ENCODE measurements at places on chromosomes 1 and 21. TPM values are rescaled to one million over a fixed set of nuclear protein-coding genes. Genes with fewer than 3 reads are reported as not detected.

DNA sequence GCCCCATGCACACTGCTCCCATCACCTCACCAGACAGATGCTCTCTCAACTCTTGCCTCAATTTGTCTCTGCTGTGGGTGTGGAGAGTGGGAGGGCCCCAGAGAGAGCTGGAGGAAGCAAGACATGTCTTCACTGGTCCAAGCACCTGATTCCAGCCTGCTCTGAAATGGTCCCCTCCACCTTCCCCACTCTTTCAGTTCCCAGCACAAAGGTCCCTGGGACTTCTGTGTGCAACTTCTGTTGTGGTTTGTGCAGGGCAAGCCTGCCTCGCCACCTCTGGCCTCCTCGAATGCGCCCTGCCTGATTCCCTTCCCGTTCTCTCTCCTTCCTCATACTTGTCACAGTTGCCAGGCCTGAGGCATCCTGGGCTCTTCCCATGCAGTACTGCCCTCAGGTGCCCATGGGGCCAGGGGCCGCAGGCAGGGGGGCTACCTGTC is 119.3 kb downstream of the SYT2 start:
- no peak overlapping the region for H3K27ac ChIP-seq
- H3K4me1 ChIP-seq, result no peaks in the 10 kb centered on the region
- no peaks in the 10 kb centered on the region for H3K36me3 ChIP-seq
- no peak for DNase-seq
- no peak overlapping the region for H3K4me3 ChIP-seq

DNA sequence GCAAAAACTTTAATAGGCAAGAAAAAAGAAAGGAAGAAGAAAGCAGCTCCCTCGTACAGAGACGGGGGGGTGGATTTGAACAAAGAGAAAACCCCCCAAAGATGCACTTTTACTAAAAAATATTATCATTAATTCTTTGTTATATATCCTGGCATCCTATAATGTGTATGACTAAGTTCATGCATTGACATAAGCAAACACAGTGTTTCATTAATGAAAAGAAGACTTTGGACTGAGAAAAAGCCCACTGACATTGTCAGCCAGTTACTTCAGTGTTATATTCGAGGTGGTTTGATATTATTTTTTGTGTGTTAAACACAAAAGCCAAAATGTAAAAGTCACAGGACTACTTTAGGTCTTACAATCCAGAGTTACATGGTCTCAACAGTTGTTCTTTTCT is 110.1 kb upstream of the DPYD start:
- no peaks in the 10 kb centered on the region for H3K4me1 ChIP-seq
- H3K36me3 ChIP-seq, result no peaks in the 10 kb centered on the region
- no peaks in the 10 kb centered on the region for H3K27me3 ChIP-seq
- no peak overlapping the region for H3K4me3 ChIP-seq
- no peak overlapping the region for H3K27ac ChIP-seq

GRCh38 chr1:8411803-8412182 is 93.9 kb downstream of the SLC45A1 start:
- no peak for DNase-seq
- H3K4me1 ChIP-seq, result peaks cover 9% of the 10 kb centered on the region
- no peak overlapping the region for H3K4me3 ChIP-seq
- no peaks in the 10 kb centered on the region for H3K27me3 ChIP-seq
- H3K36me3 ChIP-seq, result peaks cover 18% of the 10 kb centered on the region

DNA sequence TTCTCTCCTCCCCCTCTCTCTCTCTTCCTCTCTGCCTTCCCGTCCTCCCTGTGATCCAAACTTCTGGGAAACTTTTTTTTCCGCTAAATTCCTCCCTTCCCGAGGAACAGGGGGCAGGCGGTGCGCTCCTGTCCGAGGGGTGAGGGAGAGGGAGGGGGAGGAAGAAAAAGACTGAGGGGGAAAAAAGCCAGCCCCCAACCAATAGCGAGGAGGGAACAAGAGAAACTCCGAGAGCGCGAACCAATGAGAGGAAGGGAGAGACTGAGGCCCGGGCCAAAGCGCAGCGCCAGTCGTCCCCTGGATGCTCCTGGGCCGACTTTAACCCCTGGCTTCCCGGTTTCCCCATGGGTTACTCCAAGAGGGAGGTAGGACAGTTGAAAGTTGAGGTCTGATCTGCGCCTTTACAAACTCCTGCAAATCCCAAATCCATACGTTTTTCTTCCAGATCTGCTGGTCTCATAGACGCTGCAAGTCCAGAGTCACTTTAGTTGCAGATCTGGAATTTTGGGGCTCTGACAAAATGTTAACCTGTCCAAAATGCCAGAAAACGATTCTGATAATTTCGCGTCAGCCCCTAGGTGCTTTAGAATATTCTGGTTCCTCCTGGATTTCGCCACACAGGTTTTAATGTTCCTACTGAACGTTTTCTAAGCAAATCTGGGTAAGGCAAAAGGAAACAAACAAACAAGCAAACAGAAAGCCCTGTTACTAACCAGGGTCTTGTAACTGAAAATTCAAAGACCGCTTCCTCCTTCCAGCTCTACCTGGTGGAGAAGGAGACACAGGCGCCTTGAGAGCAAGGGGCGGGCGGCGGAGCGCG is at the start of gene TBX15:
TBX15 (minus strand) TSS at position 158 of the 820 bp plus-strand sequence. CDS start 548 bp downstream, outside the sequence.
- no peak within 1 kb of the TSS for H3K27ac ChIP-seq
- H3K27me3 ChIP-seq, result peaks cover 90% of the 10 kb centered on the region
- peak within 1 kb of the TSS; percentile 85 for H3K4me3 ChIP-seq
- no peaks in the 10 kb centered on the region for H3K36me3 ChIP-seq
- DNase-seq, result peak; percentile 90

GRCh38 chr1:209304166-209304565 is 279.3 kb upstream of the CAMK1G start:
- H3K27ac ChIP-seq, result no peak overlapping the region
- DNase-seq, result no peak
- H3K27me3 ChIP-seq, result no peaks in the 10 kb centered on the region
- no peak overlapping the region for H3K4me3 ChIP-seq
- no peaks in the 10 kb centered on the region for H3K4me1 ChIP-seq

GRCh38 chr21:31181082-31181750 is 142.9 kb upstream of the KRTAP19-8 start:
- H3K27me3 ChIP-seq, result no peaks in the 10 kb centered on the region
- no peak overlapping the region for H3K27ac ChIP-seq
- H3K4me1 ChIP-seq, result no peaks in the 10 kb centered on the region

DNA sequence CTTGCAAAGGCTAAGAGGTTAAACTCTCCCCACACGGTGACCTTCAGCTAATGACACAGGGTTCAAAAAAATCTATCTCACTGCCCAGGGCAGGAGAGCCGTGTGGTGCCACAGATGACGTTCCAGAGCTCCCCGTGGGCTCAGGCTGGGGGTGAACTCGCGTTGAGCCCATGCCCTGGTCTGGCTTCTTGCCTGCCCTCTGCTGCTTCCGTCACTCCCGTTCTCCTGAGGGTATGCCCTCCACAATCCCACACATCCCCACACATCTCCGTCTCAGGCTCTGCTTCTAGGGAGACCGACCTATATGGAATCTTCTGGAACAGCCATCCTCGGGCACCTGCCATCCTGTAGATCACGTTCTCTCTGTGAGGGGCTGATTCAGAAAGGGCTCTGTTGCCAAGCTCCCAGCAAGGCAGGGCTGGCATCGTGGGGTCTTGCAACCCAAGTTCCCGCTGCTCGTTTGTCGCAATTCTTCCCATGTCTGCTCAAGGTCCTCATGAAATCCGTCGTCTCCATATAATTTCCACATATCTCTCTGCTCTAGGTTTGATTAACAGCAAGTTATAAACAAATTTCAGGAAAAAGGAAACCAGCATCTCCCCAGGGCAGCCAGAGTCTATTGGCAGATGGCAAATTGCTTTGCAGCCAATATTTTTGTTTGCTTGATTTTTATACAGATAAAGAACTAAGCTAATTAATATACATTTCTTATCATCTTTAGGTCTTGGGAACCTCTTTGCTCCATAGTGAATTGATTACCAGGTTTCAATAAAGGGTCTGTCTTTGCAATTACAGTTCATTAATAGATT is 278.2 kb downstream of the PTPRU start:
- H3K27ac ChIP-seq, result no peak overlapping the region
- H3K4me1 ChIP-seq, result no peaks in the 10 kb centered on the region
- no peak overlapping the region for H3K4me3 ChIP-seq
- DNase-seq, result no peak
- no peaks in the 10 kb centered on the region for H3K36me3 ChIP-seq
- H3K27me3 ChIP-seq, result no peaks in the 10 kb centered on the region

- no peaks in the 10 kb centered on the region for H3K27me3 ChIP-seq
- no peak overlapping the region for H3K27ac ChIP-seq
- DNase-seq, result no peak
Observed at GRCh38 chr21:42364304-42364865, 1.9 kb downstream of the TFF1 start.

- no peaks in the 10 kb centered on the region for H3K4me1 ChIP-seq
- no peak for DNase-seq
- no peaks in the 10 kb centered on the region for H3K27me3 ChIP-seq
Observed at GRCh38 chr1:228794173-228794572, 58.9 kb downstream of the RHOU start.

- no peaks in the 10 kb centered on the region for H3K27me3 ChIP-seq
- no peak overlapping the region for H3K4me3 ChIP-seq
- no peak for DNase-seq
- H3K36me3 ChIP-seq, result peaks cover 10% of the 10 kb centered on the region
- H3K4me1 ChIP-seq, result peaks cover 5% of the 10 kb centered on the region
- no peak overlapping the region for H3K27ac ChIP-seq
Observed at GRCh38 chr1:116956378-116956777, 45.2 kb upstream of the CD101 start.

DNA sequence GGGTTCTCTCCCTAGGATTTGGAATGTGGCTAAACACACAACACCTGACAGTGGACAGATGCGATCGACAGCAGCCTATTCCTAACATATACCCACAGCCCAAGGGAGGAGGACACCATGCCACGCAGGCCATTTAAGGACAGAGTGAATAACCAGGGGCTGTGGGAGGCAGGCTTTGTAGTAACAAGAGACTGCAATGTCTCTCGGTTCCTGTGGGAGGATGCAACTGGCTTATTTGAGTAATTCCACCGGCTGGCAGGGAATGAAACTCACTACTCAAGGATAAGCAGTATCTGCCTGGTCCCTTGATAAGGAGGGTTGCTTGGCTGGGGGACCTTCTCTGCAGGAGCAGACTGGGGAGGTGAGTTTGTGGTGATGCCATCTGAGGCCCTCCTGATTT is 109.6 kb downstream of the PCP4 start:
- no peaks in the 10 kb centered on the region for H3K4me1 ChIP-seq
- DNase-seq, result no peak
- no peak overlapping the region for H3K4me3 ChIP-seq
- no peak overlapping the region for H3K27ac ChIP-seq
- H3K27me3 ChIP-seq, result no peaks in the 10 kb centered on the region

DNA sequence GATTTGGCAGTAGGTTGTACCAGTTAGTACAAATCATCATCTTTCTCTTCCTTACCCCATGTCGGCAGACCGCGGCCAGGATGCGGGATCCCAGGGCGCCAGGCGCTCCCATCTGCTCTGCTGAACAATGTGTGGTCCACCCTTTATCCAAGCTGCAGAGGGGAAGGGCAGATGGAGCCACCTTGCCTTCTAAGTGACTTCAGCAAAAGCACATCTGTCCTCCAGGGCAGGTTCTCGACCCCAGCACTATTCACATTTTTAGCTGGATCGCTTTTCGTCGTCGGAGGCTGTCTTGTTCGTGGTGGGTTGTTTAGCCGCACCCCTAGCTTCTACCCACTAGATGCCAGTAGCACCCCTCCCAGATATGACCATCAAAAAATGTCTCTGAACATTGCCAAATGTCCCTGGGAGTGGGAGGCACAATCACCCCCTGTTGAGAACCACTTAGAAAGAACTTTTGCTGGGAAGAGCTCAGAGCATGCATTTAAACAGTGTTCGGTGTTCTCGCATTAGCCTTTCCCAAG is 58.1 kb upstream of the SIM2 start:
- no peaks in the 10 kb centered on the region for H3K27me3 ChIP-seq
- H3K27ac ChIP-seq, result no peak overlapping the region
- no peaks in the 10 kb centered on the region for H3K36me3 ChIP-seq

DNA sequence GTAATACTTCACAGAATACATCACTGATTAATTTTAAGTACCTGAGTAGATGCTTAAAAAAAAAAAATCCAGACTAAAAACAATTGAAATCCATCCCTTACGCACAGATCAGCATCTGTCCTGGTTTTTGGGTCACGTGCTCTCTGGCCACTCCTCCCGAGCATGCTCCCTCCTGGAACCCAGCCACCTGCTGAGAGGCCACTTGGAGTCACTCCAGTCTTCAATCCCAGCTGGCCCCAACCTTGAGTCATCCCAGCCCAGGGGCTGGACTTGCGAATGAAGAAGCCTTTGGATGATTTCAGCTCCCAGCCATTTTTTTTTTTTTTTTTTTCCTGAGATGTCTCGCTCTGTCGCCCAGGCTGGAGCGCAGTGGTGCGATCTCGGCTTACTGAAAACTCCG is 8.9 kb downstream of the MAP1LC3C start:
- H3K36me3 ChIP-seq, result no peaks in the 10 kb centered on the region
- H3K4me3 ChIP-seq, result no peak overlapping the region
- H3K27ac ChIP-seq, result no peak overlapping the region
- no peaks in the 10 kb centered on the region for H3K27me3 ChIP-seq

DNA sequence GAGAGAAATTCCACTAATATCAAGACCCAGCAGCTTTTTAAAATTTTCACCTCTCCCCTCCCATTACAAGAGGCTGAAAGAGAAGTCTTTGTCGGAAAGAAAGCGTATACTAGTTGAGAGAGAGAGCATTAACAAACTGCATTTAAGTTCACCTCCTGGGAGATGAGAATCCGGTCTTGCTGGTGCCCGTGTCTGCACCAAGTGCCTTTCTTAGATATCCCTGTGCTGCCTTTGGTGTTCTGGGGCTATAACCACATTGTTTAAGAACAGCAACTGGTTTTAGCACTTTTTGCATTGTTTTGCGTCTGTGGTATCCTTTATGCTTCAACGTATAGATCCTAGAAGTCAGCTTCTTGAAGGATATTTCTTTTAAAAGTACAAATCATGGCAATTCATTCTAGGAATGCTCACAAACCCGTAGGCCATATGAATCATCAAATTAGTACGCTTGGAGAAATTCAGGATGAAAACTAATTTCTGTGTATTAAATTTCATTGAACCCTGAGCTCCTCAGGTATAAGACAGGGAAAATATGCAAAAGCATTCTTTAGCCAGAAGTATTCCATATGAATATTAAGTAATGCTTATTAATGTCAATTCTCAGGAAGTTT is 3.4 kb upstream of the RPE65 start:
- peaks cover 2% of the 10 kb centered on the region for H3K4me1 ChIP-seq
- no peak for DNase-seq
- no peak overlapping the region for H3K27ac ChIP-seq
- H3K4me3 ChIP-seq, result no peak overlapping the region
- no peaks in the 10 kb centered on the region for H3K36me3 ChIP-seq

- H3K27ac ChIP-seq, result no peak overlapping the region
- no peaks in the 10 kb centered on the region for H3K36me3 ChIP-seq
- H3K4me1 ChIP-seq, result peaks cover 3% of the 10 kb centered on the region
- DNase-seq, result no peak
- H3K4me3 ChIP-seq, result no peak overlapping the region
- no peaks in the 10 kb centered on the region for H3K27me3 ChIP-seq
Observed at GRCh38 chr1:5729636-5730145, 262.5 kb downstream of the NPHP4 start.

- H3K36me3 ChIP-seq, result peaks cover 54% of the 10 kb centered on the region
- no peak for DNase-seq
- no peaks in the 10 kb centered on the region for H3K27me3 ChIP-seq
- H3K27ac ChIP-seq, result no peak overlapping the region
- H3K4me1 ChIP-seq, result peaks cover 5% of the 10 kb centered on the region
Observed at GRCh38 chr1:153774026-153774595, 1.1 kb upstream of the SLC27A3 start.

GRCh38 chr1:235919833-235920441 is 53.2 kb upstream of the LYST start:
- no peaks in the 10 kb centered on the region for H3K36me3 ChIP-seq
- H3K4me1 ChIP-seq, result peaks cover 2% of the 10 kb centered on the region
- H3K27ac ChIP-seq, result no peak overlapping the region
- H3K4me3 ChIP-seq, result peak overlapping the region; percentile 59
- no peaks in the 10 kb centered on the region for H3K27me3 ChIP-seq

ILDR2 gene
- 1.7 TPM for total RNA-seq

OPTC gene
- total RNA-seq, result 1.1 TPM

AGMAT gene
- total RNA-seq, result 4.0 TPM

LRRIQ3 gene
- total RNA-seq, result 0.26 TPM

DDAH1 gene
- 36.3 TPM for total RNA-seq

ESPN gene
- total RNA-seq, result 59.3 TPM

All from H9 (cell line).